ENCODE measurements at places on chromosomes 2 and 18. TPM values are rescaled to one million over a fixed set of nuclear protein-coding genes. Genes with fewer than 3 reads are reported as not detected.

CD207 gene
- total RNA-seq = 0.99 TPM

LIMS2 gene
- 8.7 TPM for total RNA-seq

HOXD8 gene
- total RNA-seq = 1.5 TPM

CRYGC gene
- total RNA-seq = not detected

GRCh38 chr2:10222-10875 lies 36.0 kb downstream of the FAM110C start:
- no peak overlapping the region for H3K4me3 ChIP-seq
- no peaks in the 10 kb centered on the region for H3K4me1 ChIP-seq
- DNase-seq = no peak
- no peaks in the 10 kb centered on the region for H3K36me3 ChIP-seq
- H3K27me3 ChIP-seq = no peaks in the 10 kb centered on the region

- H3K4me3 ChIP-seq = no peak overlapping the region
- H3K27me3 ChIP-seq = no peaks in the 10 kb centered on the region
- H3K4me1 ChIP-seq = no peaks in the 10 kb centered on the region
- no peak for DNase-seq
These were observed 433.7 kb downstream of the MBD2 start for GRCh38 chr18:53790786-53791185.

DNA sequence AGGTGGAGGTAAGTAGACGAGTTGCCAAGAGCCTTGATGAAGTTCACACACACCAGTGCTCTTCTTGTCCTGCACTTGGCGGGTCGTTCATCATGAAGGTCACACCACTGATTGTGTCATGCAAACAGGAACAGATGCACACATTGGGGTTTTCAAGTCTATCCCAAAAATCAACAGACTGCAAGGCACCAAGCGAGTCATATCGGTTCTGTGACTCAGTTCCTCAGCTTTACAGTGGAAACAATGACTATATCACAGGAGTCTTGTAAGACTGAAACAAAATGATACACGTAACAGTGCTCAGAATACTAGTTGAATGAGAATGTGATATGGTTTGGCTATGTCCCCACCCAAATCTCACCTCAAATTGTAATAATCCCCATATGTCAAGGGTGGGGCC lies 526.9 kb upstream of the ID2 start:
- no peaks in the 10 kb centered on the region for H3K27me3 ChIP-seq
- H3K36me3 ChIP-seq = no peaks in the 10 kb centered on the region
- no peak overlapping the region for H3K27ac ChIP-seq
- no peak overlapping the region for H3K4me3 ChIP-seq
- no peaks in the 10 kb centered on the region for H3K4me1 ChIP-seq

DNA sequence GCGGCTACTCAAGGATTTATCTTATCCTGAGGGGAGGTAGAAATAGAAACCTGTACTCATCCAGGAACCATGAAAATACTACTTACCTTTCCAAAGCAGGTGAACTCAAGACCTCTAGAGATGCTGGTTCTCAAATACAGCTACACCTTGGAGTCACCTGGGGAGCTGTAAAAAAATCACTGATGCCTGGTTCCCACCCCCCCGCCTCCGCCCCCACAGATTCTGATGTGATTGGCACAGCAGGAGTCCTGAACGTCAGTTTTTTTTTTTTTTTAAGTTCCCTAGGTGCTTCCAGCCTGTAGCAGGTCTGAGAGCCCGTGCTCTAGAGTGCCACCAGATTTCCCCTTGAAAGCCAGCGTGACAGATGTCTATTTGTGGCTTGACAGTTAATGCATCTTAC lies 113.6 kb downstream of the MRO start:
- no peak overlapping the region for H3K4me3 ChIP-seq
- H3K4me1 ChIP-seq = no peaks in the 10 kb centered on the region
- no peaks in the 10 kb centered on the region for H3K27me3 ChIP-seq
- no peaks in the 10 kb centered on the region for H3K36me3 ChIP-seq
- no peak overlapping the region for H3K27ac ChIP-seq
- no peak for DNase-seq

- H3K27ac ChIP-seq = peak overlapping the region; percentile 27
- no peak overlapping the region for H3K4me3 ChIP-seq
- H3K4me1 ChIP-seq = peaks cover 2% of the 10 kb centered on the region
These were observed 8.0 kb upstream of the SESTD1 start for GRCh38 chr2:179272406-179273192.

- no peak for DNase-seq
- H3K36me3 ChIP-seq = no peaks in the 10 kb centered on the region
- H3K27ac ChIP-seq = no peak overlapping the region
- no peaks in the 10 kb centered on the region for H3K27me3 ChIP-seq
These were observed 12.7 kb downstream of the CCNYL1 start for GRCh38 chr2:207724113-207724512.

GRCh38 chr18:39166776-39167175 lies 1601.2 kb upstream of the CELF4 start:
- H3K4me3 ChIP-seq = no peak overlapping the region
- H3K27ac ChIP-seq = no peak overlapping the region
- H3K27me3 ChIP-seq = no peaks in the 10 kb centered on the region
- H3K36me3 ChIP-seq = no peaks in the 10 kb centered on the region
- DNase-seq = no peak

GRCh38 chr2:64514008-64514407 lies 10.1 kb upstream of the AFTPH start:
- no peak for DNase-seq
- peaks cover 4% of the 10 kb centered on the region for H3K27me3 ChIP-seq
- no peaks in the 10 kb centered on the region for H3K4me1 ChIP-seq
- H3K4me3 ChIP-seq = no peak overlapping the region

DNA sequence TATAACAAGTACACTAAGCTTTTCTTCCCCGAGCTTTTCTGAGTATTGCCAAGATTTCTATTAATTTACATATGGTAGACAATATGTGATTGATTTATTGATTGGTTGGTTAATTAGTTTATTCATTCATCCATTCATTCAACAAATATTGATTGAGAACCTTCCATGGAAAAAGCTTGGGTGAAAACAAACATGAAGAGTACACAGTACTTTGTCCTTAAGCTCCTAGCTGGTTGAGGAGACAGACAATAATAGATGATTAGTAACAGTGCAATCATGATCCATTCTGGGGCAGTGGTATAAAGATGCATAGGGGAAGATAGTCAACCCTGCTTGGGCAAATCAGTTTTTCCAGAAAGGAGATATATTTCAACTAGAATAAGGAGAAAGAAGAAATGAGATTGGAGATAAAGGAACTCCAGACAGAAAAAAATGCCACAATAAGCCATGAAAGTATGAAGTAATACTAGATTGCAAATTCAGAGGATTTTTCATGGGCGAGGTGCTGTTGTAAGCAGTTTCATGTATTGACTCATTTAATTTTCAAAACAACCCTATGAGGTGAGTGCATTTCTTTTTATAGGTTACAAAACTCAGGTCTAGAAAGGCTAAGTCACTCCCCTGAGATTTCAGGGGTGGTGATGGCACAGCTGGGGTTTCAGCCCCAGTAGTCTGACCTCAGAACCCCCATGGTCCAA lies 129.5 kb downstream of the RND3 start:
- no peaks in the 10 kb centered on the region for H3K27me3 ChIP-seq
- no peak overlapping the region for H3K4me3 ChIP-seq

Data from thymus (tissue), 14 donors.